ENCODE measurements at places on chromosomes 4 and X.

- no peak for DNase-seq
These were observed 130.2 kb downstream of the CHRDL1 start for GRCh38 chrX:110665223-110666002.

DNA sequence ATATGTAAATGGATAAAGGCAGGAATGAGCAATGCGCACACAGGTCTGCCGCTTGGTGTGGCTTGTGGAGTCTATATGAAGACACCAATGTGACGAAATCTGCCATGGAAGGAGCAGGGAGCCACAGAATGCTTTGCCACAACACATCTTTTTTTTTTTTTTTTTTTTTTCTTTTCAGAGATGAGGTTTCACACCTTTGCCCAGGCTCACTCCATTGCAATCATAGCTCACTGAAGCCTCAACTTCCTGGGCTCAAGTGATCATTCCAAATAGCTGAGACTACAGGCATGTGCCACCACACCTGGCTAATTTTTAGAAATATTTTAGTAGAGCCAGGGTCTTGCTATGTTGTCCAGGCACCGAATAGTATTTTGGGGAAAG, 17.4 kb upstream of the SLC34A2 start:
- DNase-seq = no peak

GRCh38 chr4:120218981-120219380, 152.3 kb upstream of the MAD2L1 start:
- no peak for DNase-seq

DNA sequence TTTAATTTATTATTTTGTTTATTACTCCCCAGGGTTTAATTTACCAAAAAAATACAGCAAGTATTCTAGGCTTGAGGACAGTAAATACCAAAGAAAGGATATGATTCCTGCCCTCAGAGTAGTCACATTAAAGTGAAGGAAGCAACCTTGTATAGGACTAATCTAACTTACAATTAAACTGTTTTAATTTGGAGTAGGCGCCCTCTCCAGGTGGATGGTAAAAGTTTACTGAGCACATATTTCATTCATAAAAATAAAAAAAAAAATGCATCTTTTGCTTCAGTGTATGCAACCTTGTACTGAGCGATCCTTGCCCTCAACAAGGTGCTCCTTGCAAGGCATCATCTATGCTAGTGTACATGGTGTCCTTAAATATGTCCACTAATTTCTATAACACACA, 72.0 kb upstream of the MAGEB16 start:
- no peak for DNase-seq

DNA sequence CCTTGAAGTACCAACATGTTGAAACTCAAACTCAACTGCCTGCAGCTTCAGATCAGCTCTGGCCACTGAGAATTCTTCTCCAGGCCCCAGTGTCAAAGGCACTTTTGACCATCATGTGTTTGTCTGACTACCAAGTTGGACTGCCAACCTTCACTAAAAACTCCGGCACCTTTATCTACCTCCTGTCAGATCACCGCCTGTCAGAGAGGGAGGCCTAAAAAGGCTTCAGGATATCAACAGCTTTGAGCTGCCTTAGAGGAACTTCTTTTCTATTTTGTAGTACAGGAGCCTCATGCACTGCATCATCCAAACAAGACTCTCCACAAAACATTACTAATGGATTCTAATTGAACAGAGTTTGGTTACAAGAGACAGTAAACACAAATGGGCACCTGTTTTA, 2.8 kb downstream of the ACSL1 start:
- DNase-seq = no peak
